ENCODE measurements at places on chromosomes 2 and 18.

DNA sequence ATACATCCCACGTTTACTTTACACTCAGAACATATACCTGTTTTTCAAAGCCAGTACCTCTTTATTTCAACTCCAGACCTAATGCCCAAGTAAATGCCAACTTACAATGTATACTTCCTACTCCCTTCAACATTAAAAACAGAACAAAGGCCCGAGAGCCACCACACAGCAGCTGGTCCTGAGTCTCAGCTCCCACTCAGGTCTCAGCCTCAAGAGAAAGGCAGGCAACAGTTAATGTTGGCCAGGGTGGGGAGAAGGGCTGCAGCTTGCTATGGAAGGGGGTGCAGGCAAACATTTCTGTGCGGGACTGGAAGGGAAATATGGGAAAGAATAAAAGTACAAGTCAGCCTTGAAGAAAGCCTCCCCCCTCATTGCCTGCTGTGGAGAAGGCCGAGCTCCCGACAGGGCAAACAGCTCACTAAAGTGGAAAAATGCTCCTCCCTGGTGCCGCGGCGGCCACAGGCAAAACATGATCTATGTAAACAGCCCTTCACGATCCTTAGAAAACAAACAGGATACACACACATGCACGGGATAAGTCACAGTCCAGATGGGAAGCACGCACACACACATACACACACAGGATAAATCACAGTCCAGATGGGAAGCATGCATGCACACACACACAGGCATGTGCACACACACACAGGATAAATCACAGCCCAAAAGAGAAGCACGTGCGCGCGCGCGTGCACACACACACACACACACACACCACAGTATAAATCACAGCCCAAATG, 67.4 kb downstream of the ADNP2 start:
- DNase-seq = no peak

DNA sequence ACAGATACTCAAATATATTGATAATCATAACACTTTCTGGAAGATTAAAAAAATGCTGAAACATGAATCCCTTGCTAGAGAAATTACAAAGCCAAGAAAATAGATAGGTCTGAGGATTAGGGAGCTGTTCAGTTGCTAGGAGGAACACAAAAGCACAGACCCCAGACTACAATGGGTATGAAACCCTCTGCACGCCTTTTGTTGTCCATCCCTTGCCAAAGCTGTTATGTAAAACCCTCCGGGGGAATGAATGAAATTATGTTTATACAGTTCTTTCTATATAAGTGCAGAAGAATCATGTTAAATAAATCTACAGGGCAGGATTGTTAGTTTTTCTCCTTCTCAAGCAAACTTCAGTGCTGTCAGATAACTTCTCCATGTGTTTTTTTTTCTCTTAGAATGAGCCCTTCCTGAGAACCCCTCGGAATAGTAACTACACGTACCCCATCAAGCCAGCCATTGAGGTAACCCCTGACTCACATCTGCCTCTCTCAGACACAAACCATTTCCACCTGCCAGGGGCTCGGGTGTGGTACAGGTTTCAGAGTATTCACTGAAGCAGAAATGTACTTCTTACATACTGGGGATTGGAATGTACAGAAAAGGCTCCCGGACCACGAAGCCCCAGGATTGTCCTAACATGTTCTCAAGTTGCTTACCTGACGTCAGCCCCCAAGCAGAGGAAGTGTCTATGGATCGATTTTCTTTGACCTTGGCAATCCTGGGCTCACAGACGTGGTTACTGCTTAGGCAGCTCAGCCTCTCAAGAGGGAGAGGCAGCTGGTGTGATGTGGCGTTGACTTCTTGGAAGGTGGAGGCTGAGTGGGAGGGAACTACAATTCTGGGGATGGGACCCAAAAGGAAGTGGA, 118.0 kb downstream of the PLB1 start:
- DNase-seq = peak; percentile 34

GRCh38 chr18:63143330-63143771, 176.2 kb downstream of the BCL2 start:
- no peak for DNase-seq

- DNase-seq = no peak
Measured at GRCh38 chr18:52667463-52668065, 327.6 kb downstream of the DCC start.

DNA sequence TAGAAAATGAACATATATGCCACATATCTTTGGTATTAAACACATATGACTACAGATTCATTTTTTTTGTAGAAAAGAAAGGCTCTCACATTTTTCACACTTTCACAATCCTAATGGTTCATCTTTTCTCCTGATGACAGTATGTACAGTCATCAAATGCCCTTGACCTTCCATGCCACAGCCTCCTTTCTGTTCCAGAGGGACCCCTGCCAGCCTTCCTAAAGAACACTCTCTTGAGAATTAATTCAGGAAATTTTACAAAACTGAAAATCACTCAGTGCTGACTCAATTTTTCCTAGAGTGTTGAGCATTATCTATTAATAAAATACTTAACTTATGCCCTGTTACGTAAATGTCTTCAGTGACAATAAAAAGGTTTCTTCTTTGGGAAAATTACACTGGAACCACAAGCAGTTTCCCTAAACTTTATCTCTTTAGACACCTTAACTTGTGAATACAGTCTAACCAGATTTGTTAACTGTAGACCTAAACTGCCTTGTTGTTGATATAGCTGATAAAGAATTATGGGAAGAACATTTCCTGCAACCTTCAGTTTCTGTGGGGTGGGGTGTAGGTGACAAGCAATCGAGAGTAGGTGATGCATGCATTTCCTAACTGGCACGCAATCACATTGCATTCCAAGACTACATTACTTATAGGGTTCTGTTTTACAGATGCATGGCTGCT, 15.3 kb upstream of the ACOXL start:
- no peak for DNase-seq

GRCh38 chr18:12007063-12007462, 25.8 kb downstream of the IMPA2 start:
- no peak for DNase-seq

GRCh38 chr18:57961876-57962505, 82.0 kb upstream of the NEDD4L start:
- no peak for DNase-seq

DNA sequence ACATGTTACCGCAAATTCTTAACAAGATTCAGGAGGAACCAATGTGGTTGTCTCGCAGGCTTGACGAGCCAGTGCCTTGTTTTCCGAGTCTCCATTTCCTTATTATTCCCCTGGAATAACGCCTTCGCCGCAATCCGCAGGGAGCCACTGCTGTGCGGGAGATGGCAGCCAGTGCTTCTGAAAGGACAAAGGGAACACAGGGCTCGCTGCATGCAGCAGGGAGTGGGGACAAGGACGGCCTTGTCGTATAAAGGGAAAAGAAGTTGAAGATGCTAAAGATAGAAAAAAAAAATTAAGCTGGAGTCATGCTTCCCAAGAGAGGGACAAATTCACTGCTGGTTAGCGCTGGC, 221.4 kb downstream of the NDUFA10 start:
- no peak for DNase-seq

DNA sequence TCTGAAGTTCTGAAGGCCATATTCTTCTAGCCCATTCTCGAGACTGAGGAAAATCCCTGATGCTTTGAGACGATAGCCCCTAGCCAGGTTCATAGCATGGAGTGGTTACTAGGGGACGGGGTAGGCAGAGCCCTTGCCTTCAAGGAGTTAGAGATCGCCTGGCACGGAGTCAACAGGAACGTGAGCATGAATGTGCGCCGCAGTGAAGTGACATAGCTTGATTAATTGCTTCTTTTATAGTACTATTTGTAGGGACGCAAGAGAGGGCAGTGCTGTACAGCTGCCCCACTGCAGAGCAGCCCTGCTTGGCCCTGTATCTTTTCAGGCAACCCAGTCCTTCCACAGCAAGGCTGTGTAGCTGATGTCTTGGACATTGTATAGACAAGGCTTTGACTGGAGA, 26.2 kb downstream of the HRH4 start:
- no peak for DNase-seq

GRCh38 chr2:84741182-84741822, 139.6 kb downstream of the TRABD2A start:
- peak; percentile 34 for DNase-seq

Data from stimulated activated CD8-positive, alpha-beta memory T cell treated with anti-CD3 and anti-CD28 coated beads, Interleukin-15, amount 100 ng/mL, for 48 hours (primary cell).